Bronchial epithelial cell (primary cell): ENCODE measurements at places on chromosomes 3 and 15.

- DNase-seq = peak; percentile 34
Measured at GRCh38 chr3:71305231-71306206, 278.0 kb downstream of the FOXP1 start.

- no peak for DNase-seq
Measured at GRCh38 chr3:127174284-127174683, 18.6 kb upstream of the PRR23E start.

DNA sequence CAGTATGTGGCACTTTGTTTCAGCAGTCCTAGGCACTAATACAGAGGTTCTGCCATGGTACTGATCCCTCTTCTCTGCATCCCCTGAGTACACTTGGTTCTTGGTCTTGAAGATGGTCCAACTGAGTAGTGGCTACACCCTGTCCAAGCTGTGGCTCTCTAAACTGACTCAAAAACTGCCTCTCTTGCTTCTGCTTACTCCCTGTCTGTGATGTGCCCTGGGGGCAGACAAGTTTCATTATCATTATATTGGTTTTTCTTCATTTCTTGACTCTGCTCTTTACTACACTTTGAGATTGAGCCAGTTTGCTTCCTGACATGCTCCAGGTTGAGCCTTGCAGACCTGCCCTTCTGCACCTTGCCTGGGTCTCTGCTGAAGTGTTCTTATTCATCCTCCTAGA, 18.9 kb upstream of the ST3GAL6 start:
- DNase-seq = no peak

DNA sequence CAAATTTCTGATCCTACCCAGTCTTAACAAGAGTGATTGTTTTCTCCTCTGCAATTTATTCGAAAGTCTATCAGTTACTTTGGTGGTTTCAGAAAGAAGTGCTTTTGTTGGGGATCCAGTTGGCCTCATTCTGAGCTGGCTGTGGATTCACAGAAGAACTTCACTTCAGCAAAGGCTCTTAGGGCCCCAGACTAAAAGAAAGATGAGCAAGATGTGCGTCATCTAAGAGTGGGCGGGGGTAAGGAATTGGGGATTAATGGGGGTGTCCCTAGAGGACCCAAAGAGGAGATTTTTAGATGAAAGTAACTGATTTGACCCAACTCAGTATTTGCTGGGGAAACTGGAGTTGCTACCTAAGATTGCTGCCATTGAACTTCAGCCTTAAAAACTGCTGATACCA, 63.9 kb upstream of the TSEN2 start:
- DNase-seq = no peak

DNA sequence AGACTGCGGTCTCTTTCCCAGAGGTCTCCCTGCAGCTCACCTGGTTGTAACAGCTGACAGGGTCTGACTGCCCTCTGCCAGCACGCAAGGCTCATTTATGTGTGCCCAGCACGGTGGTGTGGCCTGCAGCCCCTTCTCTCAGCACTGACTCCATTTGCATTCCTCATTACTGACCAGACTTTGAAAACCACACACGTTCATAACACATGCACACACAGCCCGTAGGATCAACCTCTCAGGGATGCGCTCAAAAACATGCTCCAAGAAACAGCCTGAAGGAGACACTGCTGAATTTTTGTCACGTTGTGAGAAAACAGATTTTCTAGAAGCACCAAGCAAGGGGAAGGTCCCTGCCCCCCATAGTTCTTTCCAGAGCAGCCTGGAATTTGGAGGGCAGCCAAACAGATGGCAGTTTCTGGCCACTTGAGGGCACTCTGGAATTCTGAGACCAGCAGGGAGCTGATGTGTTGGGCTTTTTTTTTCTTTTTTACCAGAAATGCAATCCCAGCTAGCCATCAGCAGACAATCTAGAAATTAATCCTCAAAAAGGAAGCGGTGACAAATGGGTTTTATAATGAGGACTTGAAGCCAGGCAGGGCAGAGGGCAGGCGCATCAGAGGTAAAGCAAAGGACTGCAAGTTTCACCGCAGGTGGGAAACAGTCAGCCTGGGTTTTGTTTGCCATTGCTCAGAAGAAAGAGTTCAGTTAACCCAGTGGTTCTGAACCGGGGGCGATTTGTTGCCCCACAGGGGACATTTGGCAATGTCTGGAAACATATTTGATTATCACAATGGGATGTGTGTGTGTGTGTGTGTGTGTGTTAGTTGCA, 170.5 kb upstream of the PROK2 start:
- peak; percentile 52 for DNase-seq

DNA sequence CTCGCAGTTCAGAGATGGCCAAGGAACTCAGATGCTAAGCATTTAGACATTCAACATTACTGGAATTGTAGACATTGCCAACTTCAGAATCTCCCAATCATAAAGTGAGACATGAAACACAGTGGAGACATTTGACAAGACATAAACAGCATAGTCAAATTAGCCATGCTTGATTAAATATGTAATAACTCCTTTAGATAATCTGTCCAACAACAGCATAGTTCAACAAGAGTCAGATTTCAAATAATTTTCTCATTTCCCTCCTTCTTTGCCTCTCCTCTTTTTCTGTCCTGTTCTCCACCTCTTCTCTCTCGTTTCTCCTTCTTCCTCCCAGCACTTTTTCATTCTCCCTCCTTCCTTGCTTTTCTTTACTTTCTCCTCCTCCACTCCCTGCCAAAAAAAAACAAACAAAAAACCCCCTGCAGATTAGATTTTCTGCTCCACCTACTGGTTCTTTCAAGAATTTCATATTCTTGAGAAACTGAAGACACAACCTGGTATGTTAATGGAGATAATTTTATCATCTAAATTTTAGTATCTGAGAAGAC, 20.2 kb downstream of the CPOX start:
- DNase-seq = peak; percentile 47

DNA sequence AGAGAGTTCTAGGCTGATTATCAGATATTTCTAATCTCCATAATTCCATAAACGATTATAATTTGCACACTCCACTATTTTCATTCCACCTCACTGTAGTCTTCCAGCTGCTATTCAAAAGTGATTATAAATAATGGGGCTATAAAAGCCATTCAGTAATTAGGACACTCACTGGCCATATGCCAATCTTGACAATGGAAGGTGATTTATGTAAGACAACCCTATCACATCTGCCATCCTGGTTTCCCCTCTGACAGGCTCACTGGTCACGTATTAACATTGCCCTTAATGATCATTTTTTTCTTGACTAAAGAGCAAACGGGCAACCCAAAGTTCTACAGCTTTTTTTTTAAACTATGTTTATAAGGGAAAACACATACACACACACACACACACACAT, 402.4 kb downstream of the MAGI1 start:
- no peak for DNase-seq

GRCh38 chr3:151630938-151631441, 102.7 kb upstream of the AADACL2 start:
- DNase-seq = peak; percentile 33

GRCh38 chr3:11548721-11549131, 95.0 kb downstream of the VGLL4 start:
- DNase-seq = peak; percentile 67

- peak; percentile 4 for DNase-seq
Measured at GRCh38 chr3:138213398-138214085, 26.4 kb downstream of the ARMC8 start.

DNA sequence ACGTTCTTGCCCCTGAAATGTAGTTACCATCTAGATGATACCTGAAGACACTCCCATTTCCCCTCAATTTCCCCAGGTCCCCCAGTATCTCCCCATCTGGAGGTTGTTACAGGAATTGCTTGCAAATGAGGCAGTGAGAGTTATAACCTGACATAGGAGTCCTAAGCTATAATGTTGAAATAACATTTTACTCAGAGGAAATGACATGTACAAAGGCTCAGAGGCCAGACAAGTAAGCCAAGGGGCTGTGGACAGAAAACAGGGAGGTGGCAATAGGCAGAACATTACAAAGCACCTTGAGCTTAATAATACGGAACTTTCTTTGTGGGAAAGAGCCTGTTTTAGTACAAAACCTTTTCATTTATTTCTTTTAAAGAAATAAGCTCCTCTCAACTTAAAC, 171.9 kb downstream of the FRMD5 start:
- peak; percentile 46 for DNase-seq

DNA sequence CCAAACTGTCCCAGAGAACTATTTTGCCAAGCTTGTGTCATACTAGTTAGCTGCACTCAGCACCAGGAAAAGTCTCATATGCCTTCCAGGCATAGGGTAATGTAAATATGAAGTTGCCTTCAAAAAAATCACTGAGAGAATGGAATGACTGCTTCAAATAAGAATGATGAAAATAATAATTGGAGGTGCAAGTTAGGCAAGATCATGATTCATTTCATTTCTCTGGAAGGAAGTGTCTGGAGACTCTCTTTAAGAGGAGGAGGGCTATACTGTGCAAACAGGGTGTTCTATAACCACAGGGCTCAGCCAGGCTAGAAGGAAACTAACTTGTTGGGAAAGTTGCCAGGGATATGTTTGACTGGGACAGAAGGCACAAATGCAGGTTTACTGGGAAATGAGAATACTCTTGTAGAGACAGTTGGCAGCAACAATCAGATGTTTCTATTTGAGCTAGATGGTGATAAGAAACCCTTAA, 4.3 kb downstream of the SIDT1 start:
- DNase-seq = peak; percentile 99

GRCh38 chr3:55807210-55807609, 320.1 kb upstream of the WNT5A start:
- no peak for DNase-seq

GRCh38 chr15:27826411-27826810, 272.7 kb downstream of the OCA2 start:
- DNase-seq = no peak

- DNase-seq = no peak
Measured at GRCh38 chr3:102059145-102059943, 210.0 kb downstream of the NFKBIZ start.

GRCh38 chr3:148186881-148187280, 510.8 kb upstream of the AGTR1 start:
- DNase-seq = no peak

DNA sequence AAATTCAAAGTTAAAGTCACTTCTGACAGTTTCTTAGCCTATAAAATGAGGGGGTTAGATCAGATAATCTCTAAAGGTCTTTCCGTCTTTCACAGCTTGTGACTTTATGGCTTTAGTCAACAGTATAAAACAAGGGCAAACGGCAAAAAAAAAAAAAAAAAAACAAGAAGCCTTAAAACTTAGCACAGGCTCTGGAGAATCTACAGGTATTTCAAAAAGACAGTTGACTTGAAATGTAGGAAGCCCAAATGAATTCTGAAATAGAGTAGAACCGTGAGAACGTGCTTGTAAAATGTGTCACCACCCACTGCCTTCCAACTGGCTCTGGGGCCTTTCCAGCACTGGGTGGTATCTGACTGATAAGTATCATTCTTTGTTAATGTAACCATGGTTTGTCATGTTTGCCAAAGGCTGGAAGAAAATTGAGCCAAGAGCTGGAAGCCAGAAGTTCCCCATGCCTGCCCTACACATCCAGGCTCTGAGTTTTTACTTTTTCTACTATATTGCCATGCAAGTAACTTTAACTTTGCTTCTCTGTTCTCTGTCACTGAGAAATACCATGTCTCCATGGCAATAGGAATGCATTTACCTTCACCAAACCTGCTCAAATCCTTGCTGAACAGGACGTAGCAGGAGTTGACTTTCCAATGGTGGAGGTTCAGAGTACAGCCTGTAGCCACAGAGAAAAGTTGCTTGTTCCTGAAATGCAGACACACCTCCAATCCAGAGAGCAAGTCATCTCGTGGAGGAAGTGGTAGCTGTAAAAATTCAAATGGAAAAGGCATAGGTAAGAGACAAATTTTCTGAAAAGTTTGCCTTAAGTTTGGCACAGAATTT, 35.8 kb upstream of the THSD4 start:
- peak; percentile 90 for DNase-seq

- DNase-seq = peak; percentile 69
Measured at GRCh38 chr3:189144645-189145044, 27.1 kb upstream of the TPRG1 start.

DNA sequence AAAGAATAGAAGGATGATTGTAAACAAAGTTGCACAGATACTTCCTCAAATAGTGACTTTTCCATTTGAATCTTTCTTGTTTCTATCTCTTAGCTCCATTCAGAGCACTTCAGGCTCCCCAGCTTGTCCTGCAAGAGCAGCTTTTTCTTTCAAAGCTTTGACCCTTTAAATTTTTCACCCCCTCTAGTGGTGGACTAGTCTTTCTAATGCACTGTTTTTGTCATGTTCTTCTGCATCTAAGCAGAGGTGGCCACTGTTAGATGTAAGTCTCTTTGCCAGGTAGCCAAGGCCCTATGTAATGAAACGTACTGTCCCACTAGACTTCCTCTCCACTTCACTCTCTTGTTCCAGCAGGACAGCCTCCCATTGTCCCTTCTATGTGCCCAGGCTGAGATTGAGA, 74.0 kb upstream of the MANF start:
- DNase-seq = peak; percentile 50

DNA sequence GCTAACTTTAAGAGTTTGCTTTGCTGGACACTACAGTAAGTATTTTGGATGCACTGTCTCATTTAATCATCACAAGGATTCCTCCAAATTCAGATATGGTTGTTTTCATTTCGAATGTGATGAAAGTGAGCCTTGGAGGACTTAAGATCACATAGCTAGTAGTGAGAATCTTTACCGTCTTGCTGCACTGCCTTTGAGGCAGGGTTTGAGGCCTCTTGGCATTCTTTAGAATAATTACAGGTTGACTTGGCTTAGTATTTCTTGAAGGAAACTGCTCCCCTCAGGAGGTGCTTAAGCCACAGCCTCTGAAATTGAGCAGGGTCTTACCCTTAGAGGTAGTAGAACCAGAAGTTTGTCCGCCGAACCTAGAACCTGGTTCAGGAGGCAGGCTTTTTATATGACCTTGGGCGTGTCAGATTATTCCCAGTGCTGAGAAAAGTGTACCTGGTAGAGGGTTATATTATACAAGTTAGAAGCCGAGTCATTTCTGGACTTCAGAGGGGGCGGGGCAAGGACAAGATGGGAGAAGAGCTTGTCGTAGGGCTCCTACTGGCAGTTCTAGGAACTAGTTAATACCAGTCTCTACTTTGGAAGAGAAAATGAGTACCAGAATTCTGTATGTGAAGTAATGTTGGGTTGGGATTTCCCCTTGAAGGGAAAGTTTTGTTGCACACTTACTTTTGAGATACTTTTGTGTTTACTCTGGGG, 1.1 kb downstream of the TFG start:
- peak; percentile 71 for DNase-seq

DNA sequence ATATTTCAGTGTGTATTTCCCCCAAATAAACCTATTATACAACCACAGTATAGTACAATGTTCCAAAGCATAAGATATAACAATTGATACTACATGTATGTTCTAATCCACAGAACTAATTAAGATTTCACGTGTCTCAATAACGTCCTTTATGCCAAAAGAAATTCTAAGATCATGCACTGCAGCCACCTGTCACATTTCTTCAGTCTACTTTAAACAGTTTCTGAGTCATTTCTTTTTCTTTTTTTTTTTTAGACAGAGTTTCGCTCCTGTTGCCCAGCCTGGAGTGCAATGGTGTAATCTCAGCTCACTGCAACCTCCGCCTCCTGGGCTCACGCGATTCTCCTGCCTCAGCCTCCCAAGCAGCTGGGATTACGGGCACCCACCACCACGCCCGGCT, 190.2 kb downstream of the STAG1 start:
- no peak for DNase-seq
